ENCODE measurements at places on chromosomes 7 and 10. TPM values are rescaled to one million over a fixed set of nuclear protein-coding genes. Genes with fewer than 3 reads are reported as not detected.

Gene PNLIPRP3
- not detected for polyA plus RNA-seq

Gene VSIR
- polyA plus RNA-seq: 8.4 TPM

Gene STOX1
- polyA plus RNA-seq: 9.1 TPM

Gene PRR15
- 7.2 TPM for polyA plus RNA-seq

Gene TFEC
- 31.2 TPM for polyA plus RNA-seq

All from left renal cortex interstitium (tissue), 4 donors.